ENCODE measurements at places on chromosomes 1 and 21.

- DNase-seq: no peak
Measured at GRCh38 chr1:23405946-23406345, 18.6 kb downstream of the TCEA3 start.

GRCh38 chr1:108560874-108561459, 1.1 kb downstream of the EEIG2 start:
- no peak for DNase-seq

GRCh38 chr1:174028495-174028894, 6.3 kb upstream of the RC3H1 start:
- DNase-seq: no peak

GRCh38 chr1:225485226-225485625, 57.4 kb upstream of the LBR start:
- DNase-seq: no peak

DNA sequence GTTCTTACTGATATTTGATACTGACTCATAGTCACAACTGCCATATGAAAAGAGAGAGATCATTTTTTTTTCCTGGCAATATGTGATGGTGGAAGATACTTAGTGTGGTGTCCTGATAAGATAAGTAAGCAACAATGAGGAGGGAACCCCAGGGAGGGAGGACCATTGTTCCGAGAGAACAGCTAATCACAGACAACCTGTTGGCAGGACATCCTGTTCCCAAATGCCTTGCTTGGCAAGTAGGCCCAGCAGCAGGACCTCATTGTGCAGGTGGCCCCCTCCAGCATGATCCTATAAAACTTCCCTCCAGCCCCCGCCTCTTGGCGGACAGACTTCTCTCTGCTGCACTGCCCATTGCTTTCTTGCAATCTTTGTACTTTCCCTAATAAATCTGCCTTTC, 329.4 kb upstream of the CHRM3 start:
- no peak for DNase-seq

- no peak for DNase-seq
Measured at GRCh38 chr1:23963617-23964234, 4.1 kb downstream of the PNRC2 start.

All from AG09309 (cell line).